CD4-positive, alpha-beta T cell treated with Interleukin-10 for 1 hour (primary cell): ENCODE measurements at places on chromosomes 1 and 21.

- DNase-seq = no peak
Measured at GRCh38 chr1:170674986-170675385, 11.1 kb downstream of the PRRX1 start.

DNA sequence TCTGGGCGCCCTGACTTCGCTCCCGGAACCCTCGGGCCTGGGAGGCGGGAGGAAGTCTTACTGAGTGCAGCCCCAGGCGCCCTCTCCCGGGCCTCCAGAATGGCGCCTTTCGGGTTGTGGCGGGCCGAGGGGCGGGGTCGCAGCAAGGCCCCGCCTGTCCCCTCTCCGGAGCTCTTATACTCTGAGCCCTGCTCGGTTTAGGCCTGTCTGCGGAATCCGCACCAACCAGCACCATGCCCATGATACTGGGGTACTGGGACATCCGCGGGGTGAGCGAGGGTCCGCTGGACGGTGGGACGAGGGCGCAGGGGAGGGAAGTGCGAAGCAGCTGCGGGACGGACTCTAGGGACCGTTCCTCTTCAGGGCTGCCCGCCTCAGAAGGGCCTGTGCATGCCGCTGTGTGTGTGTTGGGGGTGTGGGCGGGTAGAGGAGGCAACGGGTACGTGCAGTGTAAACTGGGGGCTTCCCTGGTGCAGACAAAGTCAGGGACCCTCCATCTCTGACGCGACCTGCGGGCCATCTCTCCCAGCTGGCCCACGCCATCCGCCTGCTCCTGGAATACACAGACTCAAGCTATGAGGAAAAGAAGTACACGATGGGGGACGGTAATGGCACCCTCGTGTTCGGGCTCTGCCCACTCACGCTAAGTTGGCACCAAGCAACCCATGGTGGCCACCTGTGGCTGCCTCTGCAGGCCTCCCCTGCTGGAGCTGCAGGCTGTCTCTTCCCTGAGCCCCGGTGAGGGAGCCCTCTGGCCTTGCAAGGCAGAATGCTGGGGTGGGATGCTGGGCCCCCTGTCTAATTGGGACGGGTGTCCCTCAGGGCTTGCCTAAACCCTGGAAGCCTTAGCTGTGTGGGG is at the start of gene GSTM1:
Gene GSTM1, plus strand, starts transcription at position 177 of the 859 bp plus-strand sequence. Its CDS starts 57 bp downstream, at position 234.
- no peak for DNase-seq

DNA sequence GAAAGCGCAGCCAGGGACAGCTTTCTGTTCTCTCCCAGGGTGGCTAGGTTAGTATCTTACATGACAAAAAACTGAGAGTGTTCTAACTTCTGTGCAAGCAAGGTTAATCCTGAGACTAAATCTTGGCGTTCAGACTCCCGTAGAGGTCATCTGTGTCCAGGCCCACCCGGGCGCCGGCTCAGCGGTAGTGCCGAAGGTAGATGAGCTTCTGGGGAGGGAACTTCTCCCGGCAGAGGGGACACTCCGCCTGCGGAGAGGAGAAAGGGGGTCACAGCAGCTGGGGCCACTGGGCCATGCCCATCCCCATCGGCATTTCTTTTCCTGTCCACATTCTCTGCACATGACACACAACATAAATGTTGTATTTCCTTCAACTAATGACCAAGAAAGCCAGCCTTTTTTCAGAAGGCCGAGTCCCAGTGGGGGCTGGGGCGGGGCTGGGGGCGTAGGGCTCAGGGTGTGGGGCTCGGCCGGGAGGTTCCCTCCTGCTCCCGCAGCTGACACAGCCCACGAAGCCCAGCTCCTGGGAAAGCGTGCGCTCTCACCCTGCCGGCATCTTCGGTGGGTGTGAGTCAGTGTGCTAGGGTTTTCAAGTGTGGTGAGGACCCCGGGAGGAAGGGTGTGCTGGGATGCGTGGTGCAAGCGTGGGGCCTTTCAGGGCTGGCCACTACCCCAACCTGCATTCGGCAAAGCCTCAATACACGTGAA is 6.6 kb downstream of the PEX10 start:
- DNase-seq = no peak

GRCh38 chr1:239819096-239819495 is 272.6 kb upstream of the FMN2 start:
- DNase-seq = peak; percentile 19

GRCh38 chr1:226700861-226701260 is 38.2 kb downstream of the ITPKB start:
- no peak for DNase-seq

- DNase-seq = no peak
Measured at GRCh38 chr1:110230381-110231199, 20.5 kb downstream of the KCNC4 start.

DNA sequence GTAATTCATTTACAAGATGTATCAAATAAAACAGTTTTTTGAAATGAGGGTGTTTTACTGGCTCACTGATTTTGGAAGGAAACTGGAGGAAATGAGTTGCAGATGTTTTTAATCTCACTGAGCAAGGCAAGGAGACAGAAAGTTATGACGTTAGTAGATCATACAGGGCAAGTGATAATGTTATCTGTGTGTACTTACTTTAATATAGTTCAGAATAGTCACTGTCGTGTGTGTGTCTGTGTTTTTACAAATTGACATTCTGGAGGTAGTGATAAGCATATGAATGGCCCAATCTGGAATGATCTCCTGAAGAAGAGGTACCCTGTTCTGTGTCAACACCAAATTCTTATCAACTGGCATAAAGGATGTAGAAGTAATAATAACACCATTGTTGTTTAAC is 1.9 kb upstream of the GBP4 start:
- DNase-seq = peak; percentile 44

- DNase-seq = no peak
Measured at GRCh38 chr1:226772446-226773139, 33.5 kb upstream of the ITPKB start.

- DNase-seq = no peak
Measured at GRCh38 chr1:229410692-229411433, 23.0 kb downstream of the ACTA1 start.
